Mesothelial cell of epicardium (in vitro differentiated cells): ENCODE measurements at places on chromosomes 3 and 15.

- peaks cover 44% of the 10 kb centered on the region for H3K4me1 ChIP-seq
- no peaks in the 10 kb centered on the region for H3K27me3 ChIP-seq
- no peak overlapping the region for H3K4me3 ChIP-seq
- no peak overlapping the region for H3K27ac ChIP-seq
These were observed 3.5 kb downstream of the PLEKHO2 start for GRCh38 chr15:64845183-64845611.

- no peaks in the 10 kb centered on the region for H3K27me3 ChIP-seq
- H3K27ac ChIP-seq = no peak overlapping the region
- no peak for DNase-seq
- no peak overlapping the region for H3K4me3 ChIP-seq
These were observed 7.0 kb upstream of the SETD5 start for GRCh38 chr3:9390265-9390888.

DNA sequence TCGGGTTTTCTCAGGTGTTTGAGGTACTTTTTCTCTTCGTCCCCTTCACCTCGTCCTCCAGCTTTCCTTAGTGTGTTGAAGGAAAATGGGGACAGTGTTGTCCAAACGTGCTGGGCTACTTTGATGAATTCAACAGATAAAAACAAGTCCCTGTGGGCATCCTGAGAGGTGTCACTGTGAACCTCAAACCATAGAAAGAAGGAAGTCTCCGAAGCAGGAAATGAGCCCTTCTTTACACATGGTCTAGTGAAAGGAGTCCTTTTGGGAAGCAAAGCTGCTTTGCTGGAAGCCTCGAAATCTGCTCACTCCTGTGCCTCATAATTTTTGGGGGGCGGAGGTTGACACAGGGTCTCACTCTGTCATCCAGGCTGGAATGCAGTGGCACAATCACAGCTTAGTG, 10.6 kb downstream of the IL17RB start:
- no peaks in the 10 kb centered on the region for H3K4me1 ChIP-seq
- no peaks in the 10 kb centered on the region for H3K27me3 ChIP-seq
- no peak overlapping the region for H3K27ac ChIP-seq
- no peak overlapping the region for H3K4me3 ChIP-seq
- DNase-seq = no peak

DNA sequence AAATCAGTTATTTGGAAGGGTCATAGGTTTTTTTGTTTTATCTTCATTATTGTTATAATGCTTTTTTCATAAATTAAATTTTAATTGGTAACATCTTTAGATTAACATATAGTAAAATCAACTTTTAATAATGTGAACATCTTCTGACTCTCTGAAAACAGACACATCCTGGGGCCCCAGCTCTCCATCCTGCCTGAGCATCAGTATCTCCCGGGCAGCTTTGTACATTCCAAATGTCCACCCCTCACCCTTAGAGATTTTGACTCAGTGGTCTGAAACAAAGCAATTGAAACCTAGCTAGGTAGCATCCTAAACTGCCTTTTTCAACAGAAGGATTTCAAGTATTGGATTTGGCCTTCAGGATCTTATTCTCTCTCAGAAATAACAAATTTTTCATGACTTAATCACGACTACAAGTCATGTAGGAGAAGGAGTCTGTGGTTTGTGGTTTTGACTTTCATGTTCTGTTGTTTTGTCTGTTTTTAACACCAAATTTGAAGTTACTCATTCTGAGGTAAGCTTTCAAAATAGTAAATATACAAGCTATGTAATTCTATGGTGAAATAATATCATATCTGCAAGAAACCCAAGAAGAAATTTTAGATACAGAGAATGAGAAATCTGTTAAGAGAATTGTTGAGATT, 147.3 kb upstream of the UBE2E2 start:
- DNase-seq = no peak
- no peak overlapping the region for H3K27ac ChIP-seq
- no peaks in the 10 kb centered on the region for H3K4me1 ChIP-seq
- no peaks in the 10 kb centered on the region for H3K36me3 ChIP-seq
- peaks cover 2% of the 10 kb centered on the region for H3K27me3 ChIP-seq

DNA sequence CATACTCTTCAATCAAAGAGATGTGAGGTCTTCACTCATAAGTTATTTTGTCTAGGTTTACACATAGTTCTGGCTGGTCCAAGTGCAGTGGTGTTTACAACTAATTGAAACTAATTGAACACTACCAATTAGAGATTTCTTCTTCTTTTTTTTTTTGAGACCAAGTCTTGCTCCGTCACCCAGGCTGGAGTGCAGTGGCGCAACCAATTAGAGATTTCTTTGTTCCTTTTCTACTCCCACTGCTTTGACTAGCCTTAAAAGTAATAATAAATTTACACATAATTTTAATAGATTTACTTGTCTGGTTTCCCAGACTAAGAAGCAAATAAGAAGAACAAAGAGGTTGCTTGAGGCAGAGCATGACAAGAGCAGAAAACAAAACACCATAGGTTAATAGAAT, 6.7 kb upstream of the DENND6A start:
- H3K27ac ChIP-seq = no peak overlapping the region
- no peaks in the 10 kb centered on the region for H3K36me3 ChIP-seq
- no peaks in the 10 kb centered on the region for H3K27me3 ChIP-seq
- no peak for DNase-seq
- H3K4me1 ChIP-seq = peaks cover 8% of the 10 kb centered on the region

- peaks cover 5% of the 10 kb centered on the region for H3K36me3 ChIP-seq
- DNase-seq = peak; percentile 49
- H3K27ac ChIP-seq = peak overlapping the region; percentile 93
- peaks cover 41% of the 10 kb centered on the region for H3K27me3 ChIP-seq
- H3K4me3 ChIP-seq = peak overlapping the region; percentile 89
These were observed 1.1 kb downstream of the CNTN4 start for GRCh38 chr3:2099779-2100191.

DNA sequence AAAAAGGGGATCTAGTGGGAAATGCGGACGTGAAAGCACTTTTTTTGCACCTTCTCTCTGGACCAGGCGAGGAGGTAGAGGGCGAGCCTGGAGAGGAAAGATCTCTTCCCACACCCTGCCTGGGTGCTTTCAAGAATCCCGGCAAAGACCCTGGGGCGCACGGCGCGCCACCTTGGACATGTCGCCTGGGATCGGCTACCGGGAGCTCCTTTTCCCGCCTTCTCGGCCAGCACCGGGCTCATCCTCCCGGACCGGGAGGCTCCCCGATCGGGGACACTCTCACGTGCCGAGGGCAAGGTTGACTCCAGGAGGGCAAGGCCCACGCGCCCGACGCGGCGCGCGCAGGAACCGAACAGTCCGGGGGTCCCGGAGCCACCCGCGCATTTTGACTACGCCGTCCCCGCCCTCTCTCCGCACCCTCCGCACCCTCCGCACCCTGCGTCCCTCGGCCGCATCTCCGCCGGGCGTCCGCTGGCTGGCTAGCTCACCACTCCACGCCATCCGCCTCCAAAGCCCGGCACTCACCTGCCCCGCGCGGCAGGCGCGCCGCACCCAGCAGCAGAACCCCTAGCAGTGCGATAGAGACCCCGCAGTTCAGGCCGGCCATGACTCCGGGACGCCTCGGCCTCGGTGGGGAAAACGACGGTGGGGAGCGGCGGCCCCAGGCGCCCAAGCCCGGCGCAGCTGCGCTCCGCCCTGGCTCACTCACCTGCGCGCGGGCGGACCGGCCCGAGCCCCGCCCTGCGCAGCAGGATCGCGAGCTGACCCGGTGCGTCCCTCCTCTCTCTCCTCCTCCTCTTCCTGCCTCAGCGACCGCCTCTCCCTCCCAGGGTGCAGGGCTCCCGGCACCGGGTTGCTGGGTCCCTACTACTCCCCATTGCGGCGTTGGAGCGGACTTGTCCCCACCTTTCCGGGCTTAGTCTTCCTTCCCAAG, at the start of gene CDCP1:
Gene CDCP1 (minus strand): TSS at position 698 of the 934 bp plus-strand sequence. CDS start 91 bp downstream, at position 607.
- peaks cover 62% of the 10 kb centered on the region for H3K27me3 ChIP-seq
- peaks cover 10% of the 10 kb centered on the region for H3K4me1 ChIP-seq
- H3K4me3 ChIP-seq = peak within 1 kb of the TSS; percentile 86

DNA sequence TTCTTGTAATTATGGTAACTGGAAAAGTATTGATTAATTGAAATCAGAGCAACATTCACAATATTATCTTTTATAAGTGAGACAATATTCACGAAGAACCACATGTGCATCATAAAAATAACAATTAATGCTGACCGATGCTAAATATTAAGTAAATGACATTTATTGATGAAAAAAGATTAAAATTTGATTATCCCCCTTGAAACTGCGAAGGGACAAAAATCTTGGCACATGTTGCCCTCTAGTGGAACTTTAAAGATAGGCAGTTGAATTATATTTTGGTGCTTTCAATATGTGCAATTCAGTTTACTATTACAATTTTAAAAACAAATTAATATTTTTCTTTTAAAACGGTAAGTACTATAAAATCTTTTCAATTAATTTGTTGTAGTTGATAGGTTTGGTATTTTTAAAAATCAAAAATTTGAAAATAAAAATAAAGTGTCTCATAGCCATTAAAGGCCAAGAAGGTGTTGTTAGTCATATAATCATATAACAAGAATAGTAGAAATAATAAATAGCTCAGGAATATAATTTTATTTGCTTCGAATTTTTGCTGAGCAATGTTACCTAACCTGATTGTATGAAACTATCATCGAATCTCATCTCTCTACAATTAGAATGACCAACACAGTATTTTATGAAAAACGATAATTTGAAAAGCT, 270.2 kb downstream of the ROBO1 start:
- H3K4me1 ChIP-seq = no peaks in the 10 kb centered on the region
- no peak overlapping the region for H3K4me3 ChIP-seq
- peaks cover 2% of the 10 kb centered on the region for H3K36me3 ChIP-seq
- no peaks in the 10 kb centered on the region for H3K27me3 ChIP-seq
- no peak overlapping the region for H3K27ac ChIP-seq

DNA sequence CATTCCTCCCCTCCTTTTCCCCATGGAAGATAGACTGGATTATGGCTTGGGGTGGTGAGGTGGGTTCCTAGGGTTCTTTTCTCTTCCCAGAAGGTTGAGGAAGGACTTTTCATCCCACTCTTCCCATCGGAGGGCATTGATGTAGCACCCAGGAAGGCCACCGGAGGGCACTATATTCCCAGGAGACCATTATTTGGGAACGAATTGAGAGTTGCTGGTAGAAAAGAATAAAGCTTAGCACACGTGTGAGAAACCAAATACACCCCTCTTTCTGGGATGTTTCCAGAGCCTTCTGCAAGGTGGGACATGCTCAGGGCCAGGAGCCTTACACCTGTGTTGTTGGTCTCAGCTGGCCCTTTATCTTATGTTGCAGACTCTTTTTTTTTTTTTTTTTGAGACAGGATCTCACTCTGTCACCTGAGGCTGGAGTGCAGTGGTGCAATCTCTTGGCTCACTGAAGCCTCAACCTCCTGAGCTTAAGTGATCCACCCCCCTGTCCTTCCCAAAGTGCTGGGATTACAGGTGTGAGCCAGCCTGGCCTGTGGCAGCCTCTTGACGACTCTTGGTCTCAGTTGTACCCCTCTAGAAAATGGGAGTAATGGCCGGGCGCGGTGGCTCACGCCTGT, 6.3 kb upstream of the CDC25A start:
- H3K27me3 ChIP-seq = peaks cover 2% of the 10 kb centered on the region
- no peaks in the 10 kb centered on the region for H3K36me3 ChIP-seq
- no peak overlapping the region for H3K4me3 ChIP-seq
- no peak overlapping the region for H3K27ac ChIP-seq

DNA sequence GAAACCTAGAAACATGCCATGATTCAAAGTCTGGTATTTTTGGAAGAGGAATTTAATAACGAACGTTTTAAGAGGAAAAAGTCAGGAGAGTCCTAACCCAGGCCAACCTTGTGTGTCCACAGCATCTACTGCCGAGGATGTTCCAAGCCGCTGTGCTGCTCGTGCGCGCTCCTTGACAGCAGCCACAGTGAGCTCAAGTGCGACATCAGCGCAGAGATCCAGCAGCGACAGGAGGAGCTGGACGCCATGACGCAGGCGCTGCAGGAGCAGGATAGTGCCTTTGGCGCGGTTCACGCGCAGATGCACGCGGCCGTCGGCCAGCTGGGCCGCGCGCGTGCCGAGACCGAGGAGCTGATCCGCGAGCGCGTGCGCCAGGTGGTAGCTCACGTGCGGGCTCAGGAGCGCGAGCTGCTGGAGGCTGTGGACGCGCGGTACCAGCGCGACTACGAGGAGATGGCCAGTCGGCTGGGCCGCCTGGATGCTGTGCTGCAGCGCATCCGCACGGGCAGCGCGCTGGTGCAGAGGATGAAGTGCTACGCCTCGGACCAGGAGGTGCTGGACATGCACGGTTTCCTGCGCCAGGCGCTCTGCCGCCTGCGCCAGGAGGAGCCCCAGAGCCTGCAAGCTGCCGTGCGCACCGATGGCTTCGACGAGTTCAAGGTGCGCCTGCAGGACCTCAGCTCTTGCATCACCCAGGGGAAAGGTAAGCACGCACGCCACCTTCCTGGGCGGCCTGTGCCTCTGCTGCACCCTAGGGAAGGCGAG, 28.4 kb downstream of the PML start:
- peaks cover 22% of the 10 kb centered on the region for H3K36me3 ChIP-seq
- H3K4me1 ChIP-seq = no peaks in the 10 kb centered on the region
- no peaks in the 10 kb centered on the region for H3K27me3 ChIP-seq
- H3K27ac ChIP-seq = no peak overlapping the region

DNA sequence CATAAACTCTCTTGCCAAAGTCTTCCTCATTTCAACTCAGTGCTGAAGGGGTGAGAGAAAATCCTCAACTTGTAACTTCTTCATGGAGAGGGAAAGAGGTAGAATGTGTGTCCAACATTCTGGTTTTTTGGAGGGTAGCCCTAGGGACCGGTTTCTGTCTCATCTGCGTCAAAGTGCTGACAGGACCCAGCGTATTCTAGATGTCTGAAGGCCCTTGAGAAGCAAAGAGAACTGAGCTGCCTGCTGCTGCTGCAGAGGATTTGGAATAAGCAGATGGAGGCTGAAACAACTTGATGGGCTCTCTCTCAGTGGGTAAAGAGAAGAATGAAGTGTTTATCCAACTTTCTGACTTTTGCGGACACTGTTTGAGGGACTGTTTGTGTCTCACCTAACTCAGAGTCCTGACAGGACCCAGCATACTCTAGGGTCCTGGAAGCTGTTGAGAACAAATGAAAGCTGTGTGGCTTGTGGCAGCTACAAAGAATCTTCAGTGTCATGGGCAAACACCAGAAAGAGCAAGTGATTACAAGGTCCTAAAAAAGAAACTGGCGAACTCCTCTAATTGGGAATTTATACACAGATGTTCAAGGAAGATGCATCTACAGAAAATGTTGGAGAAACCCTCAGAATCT, 174.4 kb downstream of the SI start:
- H3K27me3 ChIP-seq = no peaks in the 10 kb centered on the region
- no peak overlapping the region for H3K4me3 ChIP-seq
- DNase-seq = no peak
- peaks cover 14% of the 10 kb centered on the region for H3K4me1 ChIP-seq
- no peaks in the 10 kb centered on the region for H3K36me3 ChIP-seq
- no peak overlapping the region for H3K27ac ChIP-seq

GRCh38 chr3:126160243-126161210, 19.9 kb downstream of the ALDH1L1 start:
- no peak overlapping the region for H3K4me3 ChIP-seq
- H3K27ac ChIP-seq = no peak overlapping the region
- H3K36me3 ChIP-seq = peaks cover 2% of the 10 kb centered on the region
- peaks cover 7% of the 10 kb centered on the region for H3K4me1 ChIP-seq
